ENCODE measurements at places on chromosomes 7 and 10. TPM values are rescaled to one million over a fixed set of nuclear protein-coding genes. Genes with fewer than 3 reads are reported as not detected.

Gene TRIM50
- not detected for total RNA-seq

Gene ITGA8
- total RNA-seq = 1.3 TPM

DNA sequence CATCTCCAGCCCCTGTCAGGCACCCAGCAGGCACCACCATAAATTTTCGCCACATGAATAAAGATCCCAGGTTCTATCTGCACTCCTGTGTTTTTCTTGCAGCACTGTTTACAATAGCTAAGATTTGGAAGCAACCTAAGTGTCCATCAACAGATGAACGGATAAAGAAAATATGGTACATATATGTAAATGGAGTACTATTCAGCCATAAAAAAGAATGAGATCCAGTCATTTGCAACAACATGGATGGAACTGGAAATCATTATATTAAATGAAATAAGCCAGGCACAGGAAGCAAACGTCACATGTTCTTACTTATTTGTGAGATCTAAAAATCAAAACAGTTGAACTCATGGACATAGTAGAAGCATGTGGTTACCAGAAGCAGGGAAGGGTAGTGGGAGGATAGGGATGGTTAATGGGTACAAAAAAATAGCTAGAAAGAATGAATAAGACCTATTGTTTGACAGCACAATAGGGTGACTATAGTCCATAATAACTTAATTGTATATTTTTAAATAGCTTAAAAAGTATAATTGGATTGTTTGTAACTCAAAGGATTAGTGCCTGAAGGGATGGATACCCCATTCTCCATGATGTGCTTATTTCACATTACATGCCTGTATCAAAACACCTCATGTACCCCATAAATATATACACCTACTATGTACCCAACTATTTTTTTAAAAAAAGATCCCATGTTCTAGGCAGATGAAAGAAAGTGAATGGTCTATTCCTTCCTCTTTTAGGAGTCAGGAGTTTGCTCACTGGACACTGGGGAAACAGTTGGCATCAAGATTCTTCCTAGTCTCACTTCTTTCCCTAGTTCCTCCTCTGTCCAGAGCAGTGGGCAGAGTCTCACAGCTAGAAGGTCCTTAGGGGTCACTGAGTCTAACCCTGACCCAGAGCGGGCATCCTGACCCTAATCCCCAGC lies 1.0 kb upstream of the NPFFR1 start:
- no peak for DNase-seq

GRCh38 chr10:71351628-71352319 lies 32.7 kb downstream of the SLC29A3 start:
- DNase-seq = no peak

DNA sequence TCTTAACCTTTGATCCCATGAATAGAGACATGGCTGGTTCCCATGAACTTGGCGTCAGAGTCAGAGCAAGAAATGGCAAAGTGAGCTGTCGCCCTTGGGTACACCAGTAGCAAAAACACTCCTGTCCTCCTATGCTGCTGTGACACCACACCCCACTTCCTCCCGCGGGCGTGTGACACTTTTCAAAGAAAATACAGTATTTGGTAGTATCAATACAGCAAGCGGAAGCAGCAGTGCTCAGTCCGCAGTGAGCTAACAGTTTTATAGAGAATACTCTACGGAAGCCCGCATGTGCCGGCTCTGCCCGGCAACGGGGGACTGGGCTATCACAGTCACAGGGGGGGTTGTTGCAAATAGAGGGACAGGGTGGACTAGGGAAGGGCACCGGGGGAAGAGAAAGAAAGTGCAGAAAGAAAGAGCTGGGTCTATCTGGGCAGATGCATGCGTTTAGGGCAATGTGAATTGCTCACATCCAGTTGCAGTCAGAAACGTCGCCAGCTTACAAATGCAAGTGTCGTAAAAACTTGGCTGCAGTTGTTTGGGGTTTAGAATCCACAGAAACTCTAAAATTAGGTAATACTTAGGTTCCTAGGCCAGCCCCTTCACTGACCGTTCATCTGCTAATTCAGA lies 49.8 kb downstream of the PRKCQ start:
- DNase-seq = no peak

DNA sequence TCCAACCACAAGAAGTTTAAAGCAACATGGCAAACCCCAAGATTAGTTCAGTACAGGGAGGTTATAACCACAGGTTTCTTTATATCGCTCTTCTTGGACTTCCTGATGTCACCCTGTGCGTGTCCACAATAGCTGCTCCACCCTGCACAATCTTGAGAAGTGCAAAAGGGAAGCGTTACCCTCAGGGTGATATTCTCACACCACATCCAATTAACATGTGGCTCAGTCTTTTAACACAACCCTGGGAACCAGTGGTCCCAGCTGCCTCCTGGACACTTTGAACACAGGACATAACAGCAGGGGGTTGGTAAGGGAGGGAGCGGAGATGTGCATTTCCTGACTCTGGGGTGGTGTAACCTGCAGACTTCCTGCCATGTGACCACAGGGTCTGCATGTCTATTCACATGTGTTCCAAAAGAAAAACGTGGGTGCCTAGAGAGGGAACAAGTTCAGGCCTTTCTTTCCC lies 64.6 kb downstream of the GSAP start:
- no peak for DNase-seq
